CD4-positive, alpha-beta T cell treated with Interleukin-1 beta for 1 hour (primary cell): ENCODE measurements at places on chromosomes 6 and 20.

GRCh38 chr6:161226009-161226964, 47.6 kb downstream of the AGPAT4 start:
- DNase-seq: peak; percentile 29

DNA sequence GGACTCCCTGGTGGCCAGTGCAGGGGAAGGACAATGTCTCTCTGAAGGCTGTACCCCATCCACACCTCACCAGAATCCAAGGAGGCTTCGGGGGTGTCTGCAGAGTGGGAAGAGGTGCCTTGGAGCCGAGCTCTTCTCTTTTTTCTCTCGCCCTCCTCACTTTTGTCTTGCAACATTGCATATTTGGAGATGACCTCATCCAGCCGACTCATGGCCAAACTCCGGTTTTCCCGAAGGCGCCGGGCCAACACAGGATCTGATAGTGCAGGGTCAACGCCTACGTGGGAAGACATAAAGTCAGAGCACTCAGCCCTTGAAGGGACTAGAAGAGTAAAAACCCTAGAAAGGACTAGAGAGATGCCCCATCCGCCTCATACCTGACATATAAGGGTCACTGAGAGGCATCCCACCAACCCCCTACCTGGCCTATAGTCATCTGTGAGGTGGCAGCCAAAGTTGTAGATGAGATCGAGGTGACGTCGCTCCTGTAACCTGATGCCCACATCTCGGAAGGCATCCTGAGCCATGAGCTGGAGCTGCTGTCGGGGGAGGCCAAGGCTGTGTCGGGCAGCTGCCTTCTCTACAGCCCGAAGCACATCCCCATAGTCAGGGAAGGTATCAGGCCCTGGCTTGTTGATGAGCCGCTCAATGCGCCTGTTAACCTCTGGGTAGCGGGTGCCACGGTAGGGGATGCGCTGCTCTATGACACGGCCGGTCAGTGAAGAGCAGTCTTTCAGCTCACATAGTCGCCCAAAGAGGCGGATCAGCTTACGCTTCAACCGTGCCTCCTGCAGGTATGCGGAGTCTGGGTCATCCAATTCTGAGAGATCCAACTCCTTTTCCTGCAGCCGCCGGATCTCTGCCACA, 3.0 kb upstream of the ZBTB22 start:
- DNase-seq: no peak

DNA sequence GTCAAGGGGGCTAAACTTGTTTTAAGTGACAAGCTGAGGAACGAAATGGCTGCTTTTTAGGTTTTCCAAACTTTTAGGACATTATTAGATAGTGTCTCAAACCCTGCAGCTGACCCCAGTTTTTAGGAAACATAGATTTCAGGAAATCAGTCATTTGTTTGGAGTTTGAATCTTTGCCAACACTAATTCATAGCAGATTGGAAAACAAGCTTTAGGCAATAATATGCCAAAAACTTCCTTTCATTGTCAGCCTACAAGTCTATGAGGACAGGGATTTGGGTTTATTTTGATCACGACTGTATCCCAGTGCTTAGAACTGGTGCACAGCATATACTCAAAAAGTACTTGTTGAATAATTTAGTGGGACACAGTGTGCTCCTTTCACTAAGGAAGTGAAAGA, 123.2 kb downstream of the TINAG start:
- no peak for DNase-seq

GRCh38 chr20:33442136-33443005, 1.2 kb downstream of the SNTA1 start:
- DNase-seq: no peak

DNA sequence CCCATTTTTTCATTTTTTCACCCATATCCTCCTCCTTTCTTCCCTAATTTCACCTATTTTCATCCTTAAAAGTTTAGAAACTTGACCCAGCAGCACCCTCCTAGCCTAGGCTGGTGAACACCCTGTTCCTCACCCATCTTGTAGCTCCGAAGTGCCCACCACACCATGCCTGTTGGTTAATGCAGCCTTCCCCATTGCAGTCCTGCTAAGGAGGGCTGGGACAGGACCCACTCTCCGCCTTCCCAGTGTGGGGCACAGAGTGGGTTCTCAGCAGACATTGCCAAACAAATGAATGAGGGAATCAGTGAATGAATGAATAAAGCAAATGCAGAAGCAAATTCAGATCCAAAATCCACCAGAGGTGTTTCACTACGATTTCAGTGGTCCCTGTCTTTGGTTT, 45.7 kb downstream of the CTCFL start:
- no peak for DNase-seq
